ENCODE measurements at places on chromosomes 3 and 15.

DNA sequence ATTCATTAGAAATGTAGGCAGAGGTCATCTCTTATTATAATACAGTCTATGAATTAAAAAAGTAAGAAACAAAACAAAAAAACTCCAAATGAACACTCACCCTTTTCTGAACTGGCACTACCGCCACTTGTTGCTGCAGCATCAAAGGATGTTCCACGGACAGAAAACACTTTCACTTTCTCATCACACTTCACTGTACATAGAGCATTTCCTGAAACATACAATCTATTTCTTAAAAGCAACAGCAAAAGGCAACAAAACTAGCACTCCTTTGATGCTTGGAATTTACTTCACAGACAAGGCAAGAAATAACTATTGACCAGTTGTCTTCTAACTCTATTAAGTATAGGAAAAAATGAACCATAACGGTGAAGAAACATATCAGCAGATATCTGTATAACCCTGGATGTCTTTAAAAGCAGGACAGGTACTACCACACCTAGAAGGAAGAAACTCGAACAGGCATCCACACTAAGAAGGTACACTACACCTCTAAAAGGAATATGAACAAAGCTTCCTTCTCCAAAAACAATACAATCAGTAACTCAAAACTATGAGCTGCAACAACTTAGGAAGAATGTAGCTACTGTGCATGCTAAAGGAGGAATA lies 24.9 kb downstream of the ETFA start:
- no peak for DNase-seq

DNA sequence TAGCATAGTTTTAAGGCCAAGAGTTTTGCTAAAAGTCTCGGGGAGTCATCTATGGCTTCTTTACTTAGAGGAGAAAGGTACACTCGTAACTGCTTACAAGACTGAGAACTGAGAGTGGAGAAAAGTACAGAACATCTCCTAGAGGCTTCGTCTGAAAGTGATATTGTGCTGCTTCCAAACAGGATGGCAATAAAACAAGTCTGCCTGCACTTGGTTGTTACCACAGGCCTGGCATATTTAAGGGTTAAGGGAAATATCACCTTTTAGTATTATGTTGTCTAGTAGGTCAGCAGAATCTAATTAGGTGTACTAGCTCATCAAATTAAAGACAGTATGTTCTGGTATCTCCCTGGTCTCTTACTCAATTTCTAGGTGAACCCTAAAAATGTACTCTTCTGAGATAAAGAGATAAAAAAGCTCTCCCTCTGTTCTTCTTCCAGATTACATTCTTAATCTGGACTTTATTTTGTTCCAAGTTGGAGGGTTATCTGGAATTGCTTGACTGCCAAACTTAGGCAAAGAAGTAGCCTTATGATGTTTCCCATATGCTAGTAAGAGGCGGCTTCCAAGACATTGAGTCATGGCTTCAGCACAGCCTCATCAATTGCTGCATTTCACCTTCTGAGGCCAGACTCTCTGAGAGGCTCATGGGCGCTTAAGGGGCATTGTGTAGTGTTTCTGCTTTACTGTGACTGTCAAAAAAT lies 181.3 kb downstream of the LSAMP start:
- DNase-seq = no peak

- DNase-seq = no peak
Observed at GRCh38 chr15:68218331-68218730, 11.2 kb downstream of the CLN6 start.

GRCh38 chr15:43194795-43195194 lies 9.6 kb downstream of the CCNDBP1 start:
- no peak for DNase-seq

DNA sequence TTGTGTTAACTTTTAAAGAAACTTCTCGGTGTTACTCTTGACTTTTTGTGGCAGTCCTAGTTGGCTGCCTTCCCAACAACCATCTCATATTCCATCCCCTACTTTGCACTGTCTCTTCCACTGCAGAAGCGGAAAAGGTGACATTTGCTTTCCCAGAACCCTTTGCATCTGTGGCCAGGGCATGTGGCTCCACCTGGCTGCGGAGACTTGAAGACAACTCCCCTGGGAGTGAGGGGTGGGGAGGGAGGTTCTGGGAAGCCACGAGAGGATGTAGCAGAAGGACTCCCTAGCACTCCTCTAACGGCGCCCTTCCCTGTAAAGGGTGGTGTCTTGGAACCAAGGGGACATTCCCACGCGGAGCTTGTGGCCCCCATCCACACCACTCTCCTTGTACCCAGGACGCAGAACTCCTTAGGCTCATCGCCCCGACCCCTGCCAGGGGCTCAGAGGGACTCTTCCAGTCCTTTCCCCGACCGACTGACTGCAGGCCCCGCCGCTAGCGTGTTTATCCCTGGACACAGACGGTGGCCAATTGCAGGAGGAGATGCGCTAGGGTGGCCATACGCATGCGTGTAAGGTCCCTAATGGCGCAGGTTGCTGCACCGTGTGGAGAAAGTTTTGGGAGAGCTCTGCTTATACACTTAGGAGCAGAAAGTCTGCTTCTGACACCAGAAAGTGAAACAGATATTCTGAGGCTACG lies 33.2 kb upstream of the SECISBP2L start:
- DNase-seq = no peak
